ENCODE measurements at places on chromosomes 3 and 15.

DNA sequence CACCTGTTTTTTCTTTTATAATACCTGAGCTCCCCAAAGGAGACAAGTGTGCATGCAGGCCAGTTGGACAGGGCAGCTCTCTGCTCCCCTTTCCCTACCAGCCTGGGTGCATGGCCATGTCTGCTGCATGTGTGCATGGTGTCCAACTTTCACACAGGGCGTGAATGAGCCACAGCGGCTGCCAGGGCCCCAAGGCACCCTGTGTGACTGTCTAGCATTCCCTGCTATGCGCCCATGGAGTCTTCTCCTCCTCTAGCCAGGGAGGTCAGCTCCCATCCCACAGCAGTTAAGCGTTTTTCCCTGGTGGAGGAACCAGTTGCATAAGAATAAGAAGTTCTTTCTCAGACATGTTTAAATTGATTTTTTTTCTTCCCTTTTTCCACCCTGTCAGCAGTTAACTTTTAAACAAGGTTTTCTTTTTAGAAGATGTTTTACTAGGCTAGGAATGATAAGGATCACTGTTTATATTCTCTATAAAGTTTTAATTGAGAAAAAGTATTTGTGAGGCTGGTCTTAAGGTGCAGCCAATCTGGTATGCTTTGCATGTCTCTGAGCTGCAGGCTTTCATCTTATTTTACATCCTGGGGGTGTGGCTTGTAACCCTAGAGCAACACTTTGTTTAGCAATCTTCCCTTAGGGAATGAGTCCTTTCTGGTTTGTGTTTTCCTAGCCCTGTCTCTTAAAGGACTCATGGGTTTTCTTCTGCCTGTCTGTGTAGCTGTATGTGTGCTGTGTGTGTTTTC, 20.5 kb upstream of the OR5H1 start:
- no peak for DNase-seq

- no peak for DNase-seq
These were observed 45.1 kb upstream of the RSL24D1 start for GRCh38 chr15:55241891-55242290.

DNA sequence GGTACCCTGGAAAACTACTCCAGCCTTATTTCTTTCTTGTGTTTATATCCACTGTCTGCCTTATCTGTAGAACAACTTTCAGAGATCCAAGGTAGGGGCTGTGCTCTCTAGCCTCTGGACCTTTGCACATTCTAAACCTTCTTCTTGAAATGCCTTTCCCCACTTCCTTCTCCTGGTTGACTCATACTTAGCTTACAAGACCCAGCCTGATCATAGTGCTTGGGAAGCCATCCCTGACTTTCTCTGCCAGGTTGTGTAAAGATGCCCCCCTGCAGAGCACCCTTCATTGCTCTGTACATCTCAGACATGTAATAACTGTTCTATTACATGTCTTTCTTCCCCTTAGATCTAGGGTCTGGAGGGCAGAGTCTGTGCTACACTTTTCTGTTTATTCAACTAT, 50.1 kb downstream of the PPM1L start:
- no peak for DNase-seq

DNA sequence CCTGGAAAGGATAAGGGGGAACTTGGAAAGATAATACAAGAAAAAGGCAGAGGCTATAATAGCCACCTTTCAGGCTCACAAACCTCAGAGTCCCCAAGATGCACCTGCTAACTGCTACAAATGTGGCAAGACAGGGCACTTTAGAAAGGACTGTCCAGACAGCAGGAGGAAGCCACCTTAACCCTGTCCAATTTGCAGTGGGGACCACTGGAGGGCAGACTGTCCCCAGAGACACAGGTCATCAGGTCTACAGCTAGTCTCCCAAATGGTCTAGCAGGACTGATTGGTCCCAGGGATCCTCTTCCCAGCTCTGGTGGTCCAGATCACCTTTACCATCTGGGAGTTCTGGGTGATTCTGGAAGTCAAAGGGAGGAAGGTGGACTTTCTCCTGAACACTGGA, 882.5 kb upstream of the GBE1 start:
- no peak for DNase-seq

GRCh38 chr3:98333989-98334606, 19.6 kb upstream of the OR5K4 start:
- no peak for DNase-seq

- peak; percentile 69 for DNase-seq
These were observed 18.8 kb upstream of the SSUH2 start for GRCh38 chr3:8663177-8664061.

- DNase-seq, result no peak
These were observed 22.1 kb upstream of the SCAANT1 start for GRCh38 chr3:63934041-63934866.

- DNase-seq, result no peak
These were observed 8.3 kb downstream of the TMEM44 start for GRCh38 chr3:194624956-194625355.

DNA sequence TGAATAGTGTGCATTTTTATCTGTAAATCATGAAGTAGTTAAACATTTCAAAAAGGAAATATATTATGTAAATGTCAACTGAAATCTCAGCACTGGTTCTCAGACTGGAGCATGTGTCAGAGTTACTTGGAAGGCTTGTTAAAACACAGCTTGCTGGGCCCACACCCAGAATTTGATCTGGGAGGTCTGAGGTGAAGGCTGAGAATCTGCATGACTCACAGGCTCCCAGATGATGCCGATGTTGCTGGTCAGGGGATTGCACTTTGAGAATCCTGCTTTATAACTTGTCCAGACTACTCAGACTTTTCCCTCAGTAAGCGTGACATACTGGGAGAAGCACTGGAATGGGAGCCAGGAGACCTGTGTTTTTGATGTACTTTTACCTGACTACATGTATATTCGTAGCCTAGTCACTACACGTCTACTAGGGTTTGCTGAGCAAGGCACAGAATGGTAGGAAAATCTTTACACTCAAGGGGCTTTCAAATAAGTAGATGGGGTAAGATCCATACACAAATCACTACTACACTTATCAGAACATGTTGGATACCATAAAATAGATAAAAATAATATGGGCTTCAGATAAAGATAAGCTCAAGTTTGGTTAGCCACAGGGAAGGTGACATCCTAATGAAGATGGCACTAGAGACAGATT, 77.1 kb upstream of the MEX3B start:
- DNase-seq, result no peak

GRCh38 chr15:95043933-95044313, 812.6 kb downstream of the MCTP2 start:
- DNase-seq, result no peak

DNA sequence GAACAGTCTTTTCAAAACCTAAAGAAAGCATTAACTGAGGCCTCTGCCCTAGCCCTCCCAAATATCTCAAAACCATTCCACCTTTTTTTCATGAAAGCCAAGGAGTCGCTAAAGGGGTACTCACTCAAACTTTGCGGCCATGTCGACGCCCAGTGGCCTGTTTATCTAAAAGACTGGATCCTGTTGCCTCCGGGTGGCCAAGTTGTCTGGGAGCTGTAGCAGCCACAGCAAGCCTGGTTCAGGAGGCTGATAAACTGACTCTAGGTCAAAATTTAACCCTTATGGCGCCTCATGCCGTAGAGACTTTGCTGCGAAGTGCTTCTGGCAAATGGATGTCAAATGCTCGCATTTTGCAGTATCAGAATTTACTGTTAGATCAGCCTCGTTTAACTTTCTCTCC, 39.5 kb downstream of the ZBTB11 start:
- no peak for DNase-seq

GRCh38 chr15:52115598-52116427, 3.2 kb upstream of the BCL2L10 start:
- DNase-seq, result no peak

DNA sequence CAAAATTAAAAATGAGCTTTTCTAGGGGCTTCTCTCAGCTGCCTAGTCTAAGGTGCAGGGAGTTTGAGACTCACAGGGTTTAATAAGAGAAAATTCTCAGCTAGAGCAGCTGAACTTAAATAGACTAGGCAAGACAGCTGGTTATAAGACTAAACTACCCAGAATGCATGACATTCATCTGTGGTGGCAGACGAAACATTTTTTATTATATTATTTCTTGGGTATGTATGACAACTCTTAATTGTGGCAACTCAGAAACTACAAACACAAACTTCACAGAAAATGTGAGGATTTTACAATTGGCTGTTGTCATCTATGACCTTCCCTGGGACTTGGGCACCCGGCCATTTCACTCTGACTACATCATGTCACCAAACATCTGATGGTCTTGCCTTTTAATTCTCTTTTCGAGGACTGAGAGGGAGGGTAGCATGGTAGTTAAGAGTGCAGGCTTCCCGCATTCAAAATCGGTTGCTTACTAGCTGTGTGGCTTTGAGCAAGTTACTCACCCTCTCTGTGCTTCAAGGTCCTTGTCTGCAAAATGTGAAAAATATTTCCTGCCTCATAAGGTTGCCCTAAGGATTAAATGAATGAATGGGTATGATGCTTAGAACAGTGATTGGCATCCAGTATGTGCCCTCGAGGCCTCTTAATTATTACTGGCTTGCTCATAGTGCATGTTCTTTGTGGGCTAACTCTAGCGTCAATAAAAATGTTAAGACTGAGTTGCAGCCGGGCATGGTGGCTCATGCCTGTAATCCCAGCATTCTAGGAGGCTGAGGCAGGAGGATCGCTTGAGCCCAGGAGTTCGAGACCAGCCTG, 984 bp downstream of the CCR5 start:
- DNase-seq, result no peak

GRCh38 chr3:176696816-176697215, 500.5 kb downstream of the TBL1XR1 start:
- no peak for DNase-seq

DNA sequence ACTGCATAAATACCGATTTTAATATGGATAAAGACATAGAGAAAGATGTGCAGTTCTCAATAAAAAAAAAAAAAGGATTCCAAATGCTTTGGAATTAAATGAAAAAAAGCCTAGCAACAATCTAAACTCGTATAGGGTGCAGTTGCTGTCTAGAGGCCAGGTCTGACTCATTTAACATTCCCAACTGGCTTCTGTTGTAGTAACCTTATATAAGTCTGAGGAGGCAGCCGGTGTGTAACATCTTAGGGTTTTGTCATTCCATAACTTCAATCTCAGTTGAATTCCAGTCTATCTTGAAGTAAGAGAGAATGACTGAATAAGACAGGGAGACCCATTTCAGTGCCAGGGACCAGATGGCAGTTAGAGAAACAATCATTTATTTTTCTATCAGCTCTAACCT, 6.5 kb downstream of the PDCD10 start:
- no peak for DNase-seq

- no peak for DNase-seq
These were observed 21.9 kb downstream of the DAPK2 start for GRCh38 chr15:64024172-64025050.

DNA sequence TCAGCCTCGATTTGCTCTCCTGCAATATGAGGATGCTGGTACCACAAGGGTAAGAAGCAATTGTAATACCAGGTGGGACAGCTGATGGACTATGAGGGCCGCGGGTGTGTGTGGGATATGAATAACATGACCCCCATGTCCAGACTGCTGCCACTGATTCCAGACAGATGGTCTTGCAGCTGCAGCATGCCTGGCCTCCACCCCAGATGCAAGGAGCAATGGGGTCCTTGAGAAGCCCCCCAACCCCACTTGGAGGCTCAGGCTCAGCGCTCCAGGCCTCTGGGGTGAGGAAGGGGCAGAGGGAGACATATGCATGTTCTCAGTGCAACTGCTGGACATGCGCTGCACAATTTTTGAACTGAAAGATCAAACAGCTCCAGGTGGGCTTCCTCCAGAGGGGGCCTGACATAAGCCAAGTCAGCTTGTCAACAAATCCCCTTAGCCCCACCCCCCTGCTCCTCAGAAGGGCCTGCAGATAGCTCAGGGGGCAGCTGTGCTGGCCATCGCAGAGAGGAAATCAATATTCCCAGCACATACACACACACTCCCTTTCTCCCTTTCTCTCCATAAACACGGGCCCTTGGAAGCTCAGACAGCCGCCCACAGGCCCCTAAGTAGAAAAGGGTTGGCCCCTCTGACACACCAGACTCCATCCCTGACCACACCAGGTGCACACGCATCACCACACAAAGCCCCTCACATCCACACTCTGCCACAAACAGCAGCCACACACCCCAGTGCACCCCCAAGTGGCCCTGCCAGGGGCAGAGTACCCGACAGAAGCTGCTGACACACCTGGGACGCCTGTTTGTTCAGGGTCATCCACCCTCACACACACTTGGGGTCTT, 107.0 kb downstream of the IQSEC1 start:
- no peak for DNase-seq

DNA sequence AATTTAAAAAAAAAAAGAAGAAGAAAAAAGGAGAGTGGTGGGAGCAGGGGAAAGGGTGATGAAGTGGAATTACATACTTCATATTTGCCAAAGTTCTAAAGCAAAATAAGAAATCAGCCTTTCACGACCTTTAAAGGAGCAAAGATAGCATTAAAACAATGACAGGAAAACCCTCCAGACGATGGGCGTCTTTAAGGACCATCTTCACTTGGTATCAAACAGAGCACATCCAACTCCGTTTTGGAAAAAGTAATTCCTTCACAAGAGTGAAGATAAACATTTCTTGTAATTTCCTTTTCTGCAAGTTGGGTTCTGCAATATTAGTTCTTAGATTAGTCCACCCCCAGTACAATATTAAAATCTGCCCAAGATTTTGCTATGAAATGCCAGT, 32.8 kb downstream of the FRMD4B start:
- DNase-seq, result no peak

DNA sequence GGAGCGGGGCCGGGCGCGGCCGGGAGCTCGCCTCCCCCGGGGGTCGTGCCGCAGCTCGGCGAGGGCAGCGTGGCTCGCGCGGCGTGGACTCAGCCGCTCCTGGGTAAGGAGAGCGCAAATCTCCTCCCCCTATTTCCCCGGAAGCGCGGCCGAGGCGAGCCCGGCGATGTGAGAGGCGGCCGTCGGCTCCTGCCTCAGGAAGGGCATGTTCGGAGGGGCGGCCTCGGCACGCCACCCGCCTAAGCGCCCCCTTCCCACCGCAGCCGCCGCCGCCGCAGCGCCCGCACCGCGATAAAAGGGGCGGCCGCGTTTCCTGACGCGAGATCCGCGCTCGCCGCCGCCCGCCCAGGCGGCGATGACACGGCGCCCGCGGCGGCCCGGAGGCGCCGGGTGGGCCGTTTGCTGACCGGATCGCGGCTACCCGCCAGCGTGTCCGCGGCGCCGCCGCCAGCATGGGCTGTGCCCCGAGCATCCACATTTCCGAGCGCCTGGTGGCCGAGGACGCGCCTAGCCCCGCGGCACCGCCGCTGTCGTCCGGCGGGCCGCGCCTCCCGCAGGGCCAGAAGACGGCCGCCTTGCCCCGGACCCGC, at the start of gene PDE8A:
PDE8A (plus strand) TSS at position 146 of the 590 bp plus-strand sequence; CDS start at position 453, 307 bp downstream.
- peak; percentile 72 for DNase-seq

- DNase-seq, result no peak
These were observed 16.3 kb upstream of the ATP13A3 start for GRCh38 chr3:194503081-194503531.

GRCh38 chr15:71393383-71393782, 278.1 kb downstream of the THSD4 start:
- DNase-seq, result no peak

GRCh38 chr3:78871048-78871447, 896.8 kb downstream of the ROBO1 start:
- no peak for DNase-seq

All from right forelimb (tissue), 1 donor.